ENCODE measurements at places on chromosomes 2 and 18.

DNA sequence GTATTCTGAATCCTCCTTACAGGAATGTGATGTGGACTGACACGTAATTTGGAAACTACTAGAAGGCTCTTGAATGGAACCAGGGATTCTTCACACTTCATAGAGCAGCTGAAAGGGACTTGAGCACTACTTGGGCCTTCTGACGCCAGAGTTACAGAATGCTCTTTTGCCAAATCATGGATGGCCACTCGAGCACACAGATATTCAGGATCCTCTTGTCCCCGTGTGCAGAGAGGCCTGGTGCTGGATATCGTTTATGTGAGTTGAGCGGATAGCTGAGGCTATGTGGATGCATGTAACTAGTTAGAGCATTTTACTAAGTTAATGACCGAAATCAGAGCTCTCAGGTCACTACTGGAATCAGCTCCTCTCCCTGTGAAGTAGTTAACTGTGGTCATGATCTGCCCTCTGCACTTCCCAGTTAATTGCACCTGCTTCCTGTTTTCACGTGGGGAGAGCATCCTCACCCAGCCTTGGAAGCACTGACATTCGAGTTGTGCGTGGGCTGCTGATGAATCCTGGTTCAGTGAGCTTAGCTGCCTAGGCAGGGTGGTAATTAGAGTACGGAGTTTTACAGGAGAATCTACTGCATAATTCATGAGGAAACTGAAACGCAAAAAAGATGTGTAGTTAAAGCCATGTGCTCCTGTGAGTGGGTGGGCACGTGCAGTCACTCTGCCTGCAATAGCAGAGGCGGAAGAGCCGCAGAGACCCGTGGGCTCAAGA is 5.2 kb upstream of the TPO start:
- no peak for DNase-seq

GRCh38 chr2:214740867-214741395 is 68.6 kb downstream of the BARD1 start:
- DNase-seq, result no peak

DNA sequence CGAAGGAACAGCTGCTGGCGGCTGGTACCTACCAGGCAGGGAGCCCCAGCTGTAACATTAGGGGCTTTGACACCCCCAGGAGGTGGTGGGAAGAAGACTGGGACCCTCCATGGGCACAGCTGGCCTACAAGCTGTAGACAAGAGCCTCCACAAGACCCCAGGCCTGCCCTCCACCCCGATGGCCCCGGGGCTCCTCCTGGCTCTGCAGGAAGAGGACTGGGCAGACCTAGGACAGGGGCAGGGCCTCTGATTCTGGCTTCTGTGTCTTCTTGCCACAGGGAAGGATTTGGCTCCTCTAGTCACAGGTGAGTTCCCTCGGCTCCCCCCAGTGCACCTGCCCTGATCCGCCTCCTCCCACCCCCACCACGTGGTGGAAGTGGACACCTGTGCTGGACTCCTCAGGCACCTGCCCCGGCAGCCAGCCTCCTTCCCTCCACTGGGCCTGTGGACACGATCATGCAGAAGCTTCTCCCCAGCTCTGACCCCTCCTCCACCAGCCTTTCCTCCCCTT is 53.4 kb upstream of the ODC1 start:
- no peak for DNase-seq

DNA sequence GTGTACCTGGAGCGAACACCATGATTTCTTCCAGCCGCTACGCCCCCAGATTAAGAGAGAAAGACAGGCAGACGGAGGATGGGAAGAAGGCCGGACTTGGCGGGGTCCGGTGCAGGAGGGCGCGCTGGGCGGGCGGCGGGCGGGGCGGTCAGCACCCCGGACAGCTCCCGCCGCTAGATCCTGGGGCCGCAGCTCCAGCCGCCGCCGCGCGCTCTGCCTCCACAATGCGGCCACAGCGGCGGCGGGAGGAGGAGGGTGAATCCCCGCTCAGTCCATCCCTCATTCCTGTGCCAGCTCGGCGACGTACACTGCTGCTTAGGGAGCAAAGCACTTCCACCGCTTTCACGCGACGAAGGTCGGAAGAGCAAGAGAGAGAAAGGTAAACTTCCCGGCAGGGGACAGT is at the start of gene AKAIN1:
Gene AKAIN1 (minus strand): TSS at position 226 of the 403 bp plus-strand sequence. CDS start 204 bp downstream, at position 22.
- no peak for DNase-seq

DNA sequence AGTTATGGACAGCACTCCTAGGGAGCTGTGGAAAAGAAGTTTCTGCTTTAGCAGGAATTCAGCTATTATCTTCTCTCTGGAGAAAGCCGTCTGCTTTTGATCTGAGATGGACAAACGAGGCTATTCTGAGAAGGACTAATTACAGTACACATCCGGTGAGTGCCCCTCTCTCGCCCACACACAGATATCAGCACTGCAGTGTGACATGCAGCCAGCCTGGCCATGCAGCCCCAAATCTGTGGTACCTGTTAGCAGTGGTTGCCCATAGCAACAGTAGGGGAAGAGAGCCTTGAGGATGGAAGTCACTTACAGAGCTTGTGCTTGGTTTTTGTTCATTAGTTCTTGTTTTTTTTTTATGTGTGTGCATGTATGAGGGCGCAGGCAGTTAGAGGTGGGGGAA is 73.9 kb upstream of the TRIB2 start:
- DNase-seq, result no peak

DNA sequence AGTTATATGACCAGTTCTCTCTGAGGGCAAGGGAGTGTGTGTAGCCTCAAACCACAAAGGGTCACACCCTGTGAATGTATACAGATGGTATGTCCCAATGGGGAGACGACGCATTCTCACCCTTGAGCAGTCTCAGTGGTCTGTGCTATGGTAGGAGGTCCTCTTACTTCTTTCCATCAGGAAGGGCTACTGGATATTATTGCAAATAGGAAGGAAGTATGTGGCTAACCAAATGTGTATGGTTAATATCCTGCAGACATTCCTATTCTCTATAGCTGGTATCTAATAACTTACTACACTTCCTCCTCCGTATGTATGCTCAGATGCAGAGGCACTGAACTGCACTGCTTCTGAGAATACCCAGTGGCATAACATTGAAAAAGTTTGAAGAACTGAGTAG is 306.7 kb upstream of the CCDC68 start:
- DNase-seq, result no peak

- DNase-seq, result no peak
Measured at GRCh38 chr2:180873219-180873618, 107.2 kb upstream of the UBE2E3 start.

DNA sequence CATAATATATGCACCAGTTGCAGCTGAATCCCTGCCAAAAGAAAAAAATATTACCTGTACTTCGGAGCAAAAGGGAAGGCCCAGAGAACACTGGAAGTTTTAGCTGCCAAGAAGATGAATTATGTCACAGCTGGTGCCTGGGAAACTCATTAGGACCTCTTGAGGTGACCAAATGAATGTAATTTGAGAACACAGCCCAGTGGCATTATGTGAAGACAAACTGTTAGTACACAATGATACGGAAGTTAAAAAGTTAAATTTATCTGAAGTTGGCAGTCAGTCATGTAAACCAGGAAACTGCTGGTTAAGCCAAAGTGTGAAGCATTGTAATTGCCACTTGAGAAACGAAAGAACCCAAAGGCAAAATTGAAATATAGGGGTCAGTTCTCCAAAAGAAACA is 80.7 kb downstream of the EML4 start:
- DNase-seq, result no peak

DNA sequence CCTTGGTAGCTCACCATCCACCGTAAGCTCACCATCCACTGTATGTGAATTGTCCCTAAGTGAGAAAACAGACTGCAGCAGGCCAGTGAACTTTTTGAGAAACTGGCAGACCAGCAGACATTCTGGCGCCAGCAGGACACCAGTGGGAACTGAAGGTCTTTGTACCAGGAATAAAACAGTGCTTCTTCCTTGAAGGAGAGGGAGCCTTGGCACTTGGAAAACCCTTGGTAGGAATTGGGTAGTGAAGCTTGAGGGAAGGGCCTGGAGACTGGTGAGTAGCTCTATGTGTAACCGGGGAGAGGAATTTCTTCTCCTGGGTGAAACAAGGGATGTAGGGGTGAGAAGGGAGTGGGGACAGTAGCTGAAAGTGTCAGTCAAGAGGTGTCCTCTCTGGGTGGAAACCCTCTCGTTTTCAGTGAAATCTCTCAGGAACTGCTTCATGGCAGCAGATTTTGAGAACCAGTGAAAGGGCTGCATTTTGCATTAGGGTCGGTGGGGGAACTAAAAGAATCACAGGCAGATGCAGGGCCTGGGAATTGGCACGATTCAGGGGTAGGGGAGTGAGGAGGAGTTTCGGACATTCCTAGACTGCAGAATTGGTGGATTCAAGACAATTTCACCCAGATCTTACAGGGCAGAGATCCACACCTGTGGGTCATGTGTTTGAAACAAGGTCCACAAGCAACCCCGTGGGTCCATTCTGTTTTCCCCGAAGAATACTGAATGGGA is 131.5 kb upstream of the DLX2 start:
- no peak for DNase-seq

GRCh38 chr2:117692001-117692763 is 122.3 kb upstream of the DDX18 start:
- no peak for DNase-seq

DNA sequence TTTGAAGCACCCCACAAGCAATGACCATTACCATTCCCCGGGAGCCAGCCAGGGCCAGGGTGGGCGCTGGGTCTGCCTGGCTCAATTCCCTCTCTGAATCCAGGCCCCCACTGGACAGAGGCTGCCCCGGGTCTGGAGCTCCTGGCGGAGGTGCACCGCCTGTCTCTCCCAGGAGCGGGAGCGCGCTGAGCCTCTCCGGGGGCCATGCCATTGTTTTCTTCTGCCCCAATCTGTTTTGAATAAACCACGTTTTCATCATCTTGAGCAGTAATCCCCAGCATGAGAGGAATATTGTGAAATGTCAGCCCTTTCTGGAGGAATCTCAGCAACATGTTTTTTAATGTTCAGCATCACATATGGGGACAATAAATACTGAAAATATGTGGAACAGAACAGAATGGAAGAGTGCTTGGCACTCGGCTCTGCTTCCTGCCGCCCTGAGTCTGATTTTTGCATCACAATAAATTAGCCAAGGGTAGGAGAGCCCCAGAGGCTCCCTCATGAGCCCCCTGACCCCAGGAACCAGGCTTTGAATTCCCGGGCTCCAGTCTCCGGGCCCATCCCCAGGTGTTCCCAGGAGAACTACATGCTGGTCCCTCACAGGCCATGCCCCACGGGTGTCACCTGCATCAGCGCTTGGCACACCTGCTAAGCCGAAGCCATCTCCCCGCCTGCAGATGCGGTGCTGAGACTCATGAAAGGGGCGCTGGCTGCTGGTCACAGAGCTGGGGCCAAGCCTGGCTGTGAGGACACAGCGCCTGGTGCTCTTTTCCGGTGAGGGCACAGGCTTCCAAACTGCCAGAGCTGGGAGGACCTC is 88.8 kb downstream of the INHBB start:
- DNase-seq, result no peak

- DNase-seq, result no peak
Measured at GRCh38 chr2:233422649-233423551, 68.6 kb downstream of the DGKD start.

GRCh38 chr2:236718207-236718992 is 148.8 kb downstream of the ACKR3 start:
- DNase-seq, result no peak

DNA sequence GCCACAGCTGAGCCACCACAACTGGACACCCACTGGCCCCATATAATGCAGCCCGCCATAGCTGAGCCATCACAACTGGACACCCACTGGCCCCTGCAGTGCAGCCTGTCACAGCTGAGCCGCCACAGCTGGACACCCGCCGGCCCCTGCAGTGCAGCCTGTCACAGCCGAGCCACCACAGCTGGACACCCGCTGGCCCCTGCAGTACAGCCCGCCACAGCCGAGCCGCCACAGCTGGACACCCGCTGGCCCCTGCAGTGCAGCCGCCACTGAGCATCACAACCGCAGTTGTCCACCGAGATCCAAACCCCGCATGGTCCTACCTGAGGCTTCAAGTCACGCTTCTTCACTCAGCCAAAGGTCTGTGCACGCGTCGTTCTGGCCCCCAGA is 134.2 kb downstream of the PXDN start:
- no peak for DNase-seq

- no peak for DNase-seq
Measured at GRCh38 chr2:218293715-218294429, 1.6 kb upstream of the TMBIM1 start.

DNA sequence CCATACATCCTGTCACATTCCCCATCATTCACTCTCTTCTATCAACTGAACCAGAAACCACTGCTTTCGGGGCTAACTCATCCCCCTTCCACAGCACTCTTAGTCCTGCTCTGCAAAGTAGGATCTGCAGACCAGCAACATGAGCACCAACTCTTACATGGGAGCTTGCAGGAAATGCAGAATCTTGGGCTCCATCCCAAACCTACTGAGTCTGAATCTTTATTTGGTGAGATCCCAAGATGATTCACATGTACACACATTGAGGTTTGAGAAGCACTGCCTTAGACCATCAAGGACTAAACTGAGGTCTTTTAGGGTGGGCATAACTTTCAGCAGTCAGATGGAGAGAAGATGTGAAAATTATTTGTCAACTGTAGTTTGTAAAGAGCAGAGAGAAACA is 235.6 kb upstream of the EPHA4 start:
- no peak for DNase-seq

GRCh38 chr18:34990597-34990996 is 50.6 kb upstream of the MAPRE2 start:
- DNase-seq, result no peak

- no peak for DNase-seq
Measured at GRCh38 chr2:240786355-240786841, 33.6 kb downstream of the KIF1A start.

DNA sequence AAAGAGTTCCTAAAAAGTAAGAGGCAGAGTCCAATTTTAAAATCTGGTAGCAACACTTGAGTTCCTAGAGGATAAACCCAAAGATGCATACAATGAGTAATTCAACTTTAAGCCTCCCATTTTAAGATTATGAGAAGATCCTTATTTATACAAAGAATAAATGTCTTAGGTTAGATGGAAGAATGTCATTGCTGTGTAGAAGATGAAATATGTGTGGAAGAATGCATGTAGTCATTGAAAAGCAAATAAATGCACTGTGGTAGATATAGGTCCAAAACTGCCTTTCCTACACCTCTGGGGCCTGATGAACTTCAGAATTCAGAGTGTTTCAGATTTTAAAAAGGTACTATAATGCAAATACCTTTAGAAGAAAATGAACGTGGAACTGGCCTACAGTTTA is 58.7 kb upstream of the LRP1B start:
- no peak for DNase-seq

GRCh38 chr18:1393929-1394328 is 489.3 kb downstream of the ADCYAP1 start:
- DNase-seq, result no peak
